ENCODE measurements at places on chromosomes 3 and 15. TPM values are rescaled to one million over a fixed set of nuclear protein-coding genes. Genes with fewer than 3 reads are reported as not detected.

- DNase-seq = no peak
Measured at GRCh38 chr3:196756732-196757131, 17.1 kb downstream of the PAK2 start.

DNA sequence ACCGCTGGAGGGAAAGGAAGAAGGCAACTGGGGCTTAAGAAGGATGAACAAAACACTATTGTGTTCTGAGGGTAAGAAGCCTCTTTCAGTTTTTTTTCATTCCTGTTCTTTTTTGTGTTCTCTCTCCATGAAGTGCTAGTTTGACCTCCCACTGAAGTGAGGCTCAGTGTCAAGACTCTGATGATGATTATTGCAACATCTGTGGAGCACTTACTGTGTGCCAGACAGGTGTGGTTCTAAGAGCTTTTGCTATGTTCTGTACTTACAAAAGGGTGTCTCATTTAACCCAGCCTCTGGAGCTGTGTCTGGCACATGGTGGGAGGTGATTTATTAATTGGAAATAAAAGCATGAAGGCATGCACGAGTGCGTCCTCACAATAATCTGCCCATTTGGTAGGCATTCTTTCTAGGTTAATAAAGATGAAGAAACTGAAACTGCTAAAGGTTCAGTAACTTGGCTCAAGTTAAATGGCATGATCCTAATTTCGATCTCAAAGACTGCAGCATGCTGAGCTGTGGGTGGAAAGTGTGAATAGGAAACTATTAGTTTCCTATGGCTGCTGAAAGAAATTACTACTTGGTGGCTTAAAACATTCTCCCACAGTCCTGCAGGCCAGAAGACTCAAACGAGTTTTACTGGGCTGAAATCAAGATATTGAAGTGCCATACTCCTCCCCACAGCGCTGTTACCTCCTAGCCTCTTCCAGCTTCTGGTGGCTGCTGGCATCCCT is 38.5 kb upstream of the VEPH1 start:
- DNase-seq = no peak

- DNase-seq = no peak
Measured at GRCh38 chr3:160280836-160281235, 55.6 kb downstream of the C3orf80 start.

DNA sequence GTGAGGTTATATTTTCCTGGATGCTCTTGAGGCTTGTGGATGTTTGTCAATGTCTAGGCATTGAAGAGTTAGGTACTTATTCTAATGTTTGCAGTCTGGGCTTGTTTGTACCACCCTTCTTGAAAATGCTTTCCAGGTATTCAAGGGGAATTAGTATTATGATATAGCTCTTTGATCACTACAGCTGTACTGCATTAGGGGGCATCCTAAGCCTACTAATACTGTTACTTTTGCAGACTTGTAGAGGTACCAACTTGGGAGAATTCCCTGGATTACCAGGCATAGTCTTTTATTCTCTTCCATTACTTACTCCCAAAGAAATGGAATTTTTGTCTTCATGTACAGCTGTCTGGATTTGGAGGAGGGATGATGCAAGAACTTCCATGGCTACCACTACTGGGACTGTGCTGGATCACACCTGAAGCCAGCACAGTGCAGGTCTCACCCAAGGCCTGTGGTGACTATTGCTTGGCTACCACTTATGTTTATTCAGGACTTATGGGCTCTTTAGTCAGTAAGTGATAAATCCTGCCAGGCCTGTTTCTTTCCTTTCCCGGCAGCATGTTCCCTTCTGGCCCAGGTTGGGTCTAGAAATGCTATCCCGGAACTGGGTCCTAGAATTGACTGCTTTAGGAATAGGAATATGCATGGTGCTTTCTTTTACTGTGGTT is 402.9 kb downstream of the IL20RB start:
- no peak for DNase-seq

GRCh38 chr3:128395500-128396162 is 71.1 kb downstream of the DNAJB8 start:
- DNase-seq = no peak

DNA sequence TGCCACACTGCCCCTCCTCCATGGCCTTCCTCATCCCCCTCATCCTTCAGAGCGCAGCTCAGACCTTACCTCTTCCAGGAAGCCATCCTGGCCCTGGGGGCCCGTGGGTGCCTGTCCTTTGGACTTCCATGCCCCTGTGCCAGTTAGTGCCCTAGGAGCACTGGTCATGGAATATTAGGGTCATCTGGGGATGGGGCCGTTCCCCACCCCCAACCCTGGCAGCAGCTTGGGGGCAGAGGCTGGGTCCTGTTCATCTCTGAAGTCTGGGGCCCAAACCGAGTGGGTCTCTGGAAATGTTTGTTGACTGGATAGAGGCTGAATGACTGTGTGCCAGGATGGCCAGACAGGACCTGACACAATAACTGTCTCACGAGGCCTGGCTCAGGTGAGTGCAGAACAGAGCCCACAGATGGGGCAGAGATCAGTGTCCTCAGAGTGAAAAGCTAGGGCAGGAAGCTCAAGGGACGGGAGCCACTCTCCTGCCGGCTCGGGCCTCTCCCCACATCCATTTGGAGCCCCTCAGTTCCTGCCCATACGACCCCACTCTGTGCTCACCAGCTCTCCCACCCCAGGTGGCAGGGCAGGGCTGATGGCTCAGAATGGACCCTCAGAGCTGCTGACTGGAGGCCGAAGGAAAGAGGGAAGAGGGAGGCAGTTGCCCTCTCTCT is 62.5 kb downstream of the TLE3 start:
- DNase-seq = no peak

DNA sequence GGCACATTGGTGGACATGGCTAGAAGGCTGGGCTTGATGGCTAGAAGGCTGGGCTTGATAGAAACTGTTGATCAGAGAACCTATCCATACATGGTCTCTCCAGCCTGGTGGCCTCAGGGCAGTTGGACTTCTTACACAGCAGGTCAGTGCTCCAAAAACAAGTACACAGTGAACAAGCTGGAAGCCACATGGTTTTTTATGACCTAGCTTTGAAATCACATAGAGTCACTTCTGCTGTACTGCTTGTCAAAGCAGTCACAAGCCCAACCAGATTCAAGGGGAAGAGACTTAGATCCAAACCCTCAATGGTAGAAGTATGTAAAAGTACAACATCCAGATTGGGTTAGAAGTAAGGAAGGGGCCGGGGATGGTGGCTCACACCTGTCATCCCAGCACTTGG is 89.4 kb upstream of the HES1 start:
- no peak for DNase-seq

DNA sequence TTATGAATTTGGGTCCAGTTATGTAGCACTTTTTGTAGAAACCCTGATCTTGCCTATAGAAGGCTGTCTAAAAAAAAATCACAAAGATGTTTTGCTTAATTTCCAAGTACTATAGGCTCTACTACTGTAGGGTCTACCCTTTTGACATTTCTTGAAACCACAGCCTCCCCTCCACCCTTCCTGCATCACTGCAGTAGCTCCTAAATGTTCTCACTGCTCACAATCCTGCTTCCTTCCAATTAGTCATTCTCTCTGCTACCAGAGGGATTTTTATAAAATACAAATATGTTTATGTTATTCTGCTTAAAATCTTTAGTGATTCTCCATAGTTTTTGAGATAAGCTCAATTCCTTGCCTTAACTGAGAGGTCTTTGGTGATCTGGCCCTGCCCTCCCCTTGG is 114.0 kb downstream of the CYP19A1 start:
- peak; percentile 44 for DNase-seq

DNA sequence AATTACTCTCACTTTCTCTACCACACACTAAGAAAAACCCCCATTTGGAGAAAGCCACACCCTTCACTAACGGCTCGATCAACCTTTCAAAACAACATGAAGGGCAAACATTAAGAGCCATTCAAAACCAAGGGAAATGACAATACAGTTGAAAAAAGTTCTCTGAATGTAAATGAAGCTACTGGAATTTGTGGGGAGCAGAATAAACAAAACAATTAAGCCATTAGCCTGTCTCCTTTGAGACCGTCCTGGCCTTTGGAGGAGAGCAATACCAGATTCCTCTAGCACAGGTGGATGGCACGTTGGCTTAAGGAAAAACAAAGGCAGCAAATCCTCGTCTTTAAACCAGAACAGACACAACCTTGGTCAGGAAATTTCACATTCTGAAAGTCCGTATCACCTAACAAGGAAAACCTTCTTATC is 18.7 kb downstream of the MYO1E start:
- no peak for DNase-seq

DNA sequence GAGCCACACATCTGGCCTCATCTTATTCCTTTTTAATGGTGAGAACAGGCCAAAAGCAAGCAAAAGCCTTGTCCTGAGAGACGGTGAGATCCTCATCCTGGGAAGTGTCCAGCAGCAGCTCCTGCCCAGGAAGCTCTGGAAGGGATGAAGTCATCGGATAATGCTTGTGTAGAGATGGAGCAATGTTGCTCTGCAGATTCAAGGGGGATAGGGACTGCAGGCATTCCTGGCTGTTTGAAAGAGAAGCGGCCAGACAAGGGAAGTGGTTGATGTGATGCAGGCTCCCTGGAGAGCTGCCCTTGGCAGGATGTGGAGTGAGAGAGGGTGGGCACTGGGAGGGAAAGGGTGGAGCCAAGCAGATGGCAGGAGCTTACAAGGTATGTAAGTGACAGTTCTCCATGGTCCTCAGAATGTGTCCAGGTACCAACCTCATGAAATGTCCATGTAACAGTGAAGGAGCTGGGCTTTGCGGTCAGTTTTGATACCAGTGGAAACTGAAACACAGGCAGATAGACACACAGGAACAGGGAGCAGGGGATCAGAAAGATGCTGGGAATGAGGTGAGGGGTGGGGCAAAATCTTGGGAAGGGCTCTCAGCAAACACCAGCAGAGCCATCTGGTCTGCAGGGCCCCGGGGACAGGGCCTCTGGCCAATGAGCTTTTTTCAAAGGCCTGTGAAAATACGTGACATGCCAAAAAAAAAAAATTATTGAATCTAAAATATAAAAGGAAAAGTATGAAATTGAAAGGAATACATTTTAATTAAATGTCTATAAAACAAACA is 32.2 kb upstream of the LACTB start:
- DNase-seq = peak; percentile 89

- DNase-seq = no peak
Measured at GRCh38 chr15:81113861-81114291, 20.2 kb upstream of the CFAP161 start.

- DNase-seq = no peak
Measured at GRCh38 chr3:120838441-120839091, 69.4 kb upstream of the STXBP5L start.

DNA sequence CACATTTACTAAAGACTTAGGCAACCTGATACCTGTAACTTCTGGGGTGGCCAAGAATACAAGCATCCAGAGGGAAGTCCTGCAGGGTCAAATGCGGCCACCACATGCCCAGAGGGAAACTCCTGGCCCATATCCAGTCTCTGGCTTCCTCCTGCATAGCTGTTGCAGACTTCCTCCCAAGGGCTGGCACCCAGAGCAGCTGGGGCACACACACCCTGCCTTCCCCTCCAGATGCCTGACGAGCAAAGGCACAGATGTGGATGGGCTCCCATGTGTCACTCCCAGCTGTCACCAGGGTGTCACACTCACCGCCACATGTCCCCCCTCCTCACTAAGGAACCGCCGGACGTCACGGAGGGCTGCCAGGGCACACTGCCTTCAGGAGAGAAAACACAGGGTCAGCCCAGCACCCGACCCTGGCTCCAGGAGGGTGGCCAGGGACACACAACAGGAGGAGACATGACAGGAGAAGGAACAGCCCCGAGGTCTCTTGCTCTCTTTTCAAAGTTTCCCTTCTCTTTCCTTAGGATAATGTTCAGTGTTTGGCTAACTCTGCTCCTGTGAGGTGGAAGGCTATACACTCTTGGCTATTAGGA is 13.2 kb downstream of the PFKFB4 start:
- peak; percentile 58 for DNase-seq

- peak; percentile 88 for DNase-seq
Measured at GRCh38 chr3:71504250-71505036, 79.1 kb downstream of the FOXP1 start.

DNA sequence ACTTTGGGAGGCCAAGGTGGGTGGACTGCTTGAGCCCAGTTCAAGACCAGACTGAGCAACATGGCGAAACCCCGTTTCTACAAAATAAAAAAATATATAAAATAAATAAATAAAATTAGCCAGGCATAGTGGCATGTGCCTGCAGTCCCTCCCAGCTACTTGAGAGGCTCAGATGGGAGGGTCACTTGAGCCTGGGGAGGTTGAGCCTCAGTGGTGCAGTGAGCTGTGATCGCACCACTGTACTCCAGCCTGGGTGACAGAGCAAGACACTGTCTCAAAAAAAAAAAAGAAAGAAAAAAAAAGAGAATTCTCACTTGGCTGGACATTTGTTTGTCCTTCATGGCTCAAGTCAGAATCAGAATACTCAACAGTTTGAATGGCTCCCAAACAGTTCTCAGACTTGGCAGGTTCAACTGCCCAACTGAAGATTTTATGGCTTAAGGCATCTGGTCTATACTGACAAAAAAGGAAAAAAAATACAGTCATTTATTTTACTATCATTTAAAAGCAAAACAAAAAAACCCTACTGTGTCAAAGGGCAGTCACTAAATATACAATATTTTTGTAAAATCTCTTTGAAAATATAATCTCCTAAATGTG is 106.6 kb downstream of the FBXL22 start:
- DNase-seq = no peak

- DNase-seq = no peak
Measured at GRCh38 chr15:94586099-94586498, 354.7 kb downstream of the MCTP2 start.

GRCh38 chr15:79615754-79616153 is 183.6 kb downstream of the MINAR1 start:
- peak; percentile 34 for DNase-seq

GRCh38 chr15:101686718-101687117 is 34.5 kb upstream of the TM2D3 start:
- no peak for DNase-seq

DNA sequence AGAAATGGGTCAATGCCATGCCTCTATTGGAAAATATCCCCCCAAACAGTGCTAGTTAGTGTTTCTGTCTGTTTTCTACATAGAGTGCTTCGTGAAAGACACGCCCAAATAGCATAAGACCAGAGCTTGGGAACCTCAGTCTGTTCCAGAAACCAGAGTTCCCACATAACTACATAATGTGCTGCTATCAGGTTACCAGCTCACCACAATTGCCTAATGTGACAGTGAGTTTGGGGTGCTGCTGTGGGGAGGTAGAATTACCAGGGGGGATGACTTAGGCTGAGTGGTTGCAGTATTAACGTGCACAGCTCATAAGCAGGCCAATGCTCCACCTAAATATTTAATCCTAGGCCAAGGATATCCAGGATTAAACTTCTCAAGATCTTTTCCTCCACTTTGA is 39.2 kb downstream of the DUT start:
- peak; percentile 85 for DNase-seq

NR2E3 gene
- total RNA-seq = not detected

GRK7 gene
- total RNA-seq = not detected

MYD88 gene
- 14.1 TPM for total RNA-seq

CPLX3 gene
- not detected for total RNA-seq

LSG1 gene
- total RNA-seq = 70.7 TPM

CCNDBP1 gene
- 53.6 TPM for total RNA-seq

HERC2 gene
- total RNA-seq = 21.0 TPM

CASR gene
- not detected for total RNA-seq

PATL2 gene
- total RNA-seq = 2.6 TPM

All from M059J (cell line).